Activated CD8-positive, alpha-beta T cell treated with anti-CD3 and anti-CD28 coated beads, Interleukin-2, amount 10 ng/mL, durations not matched to agents 7 days and 5 days (primary cell): ENCODE measurements at places on chromosomes 4 and X. TPM values are rescaled to one million over a fixed set of nuclear protein-coding genes. Genes with fewer than 3 reads are reported as not detected.

DNA sequence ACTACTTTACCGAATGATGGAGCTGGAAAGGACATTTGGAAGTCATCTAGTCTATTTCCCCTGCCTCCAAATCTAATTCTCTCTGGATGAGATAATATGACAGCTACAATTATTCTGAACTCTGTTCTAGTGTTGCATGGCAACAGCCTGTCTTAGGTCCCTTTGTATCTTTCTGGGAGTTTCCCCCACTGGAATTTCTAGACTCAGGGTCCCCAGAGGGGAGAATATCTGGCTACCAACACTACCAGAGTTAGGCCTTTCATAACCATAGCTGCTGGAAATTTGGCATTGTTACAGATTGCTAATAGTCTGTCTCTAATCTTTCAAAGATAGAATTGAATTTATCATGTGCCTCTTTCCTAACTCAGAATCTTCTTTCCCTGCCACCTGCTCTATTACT is 4.5 kb downstream of the MSN start:
- peaks cover 55% of the 10 kb centered on the region for H3K4me1 ChIP-seq
- H3K36me3 ChIP-seq, result peaks cover 77% of the 10 kb centered on the region
- H3K27ac ChIP-seq, result peak overlapping the region; percentile 75
- DNase-seq, result no peak

GRCh38 chr4:10671366-10671765 is 13.2 kb downstream of the CLNK start:
- H3K4me3 ChIP-seq, result peak overlapping the region; percentile 40
- peak overlapping the region; percentile 95 for H3K27ac ChIP-seq
- H3K27me3 ChIP-seq, result no peaks in the 10 kb centered on the region

DNA sequence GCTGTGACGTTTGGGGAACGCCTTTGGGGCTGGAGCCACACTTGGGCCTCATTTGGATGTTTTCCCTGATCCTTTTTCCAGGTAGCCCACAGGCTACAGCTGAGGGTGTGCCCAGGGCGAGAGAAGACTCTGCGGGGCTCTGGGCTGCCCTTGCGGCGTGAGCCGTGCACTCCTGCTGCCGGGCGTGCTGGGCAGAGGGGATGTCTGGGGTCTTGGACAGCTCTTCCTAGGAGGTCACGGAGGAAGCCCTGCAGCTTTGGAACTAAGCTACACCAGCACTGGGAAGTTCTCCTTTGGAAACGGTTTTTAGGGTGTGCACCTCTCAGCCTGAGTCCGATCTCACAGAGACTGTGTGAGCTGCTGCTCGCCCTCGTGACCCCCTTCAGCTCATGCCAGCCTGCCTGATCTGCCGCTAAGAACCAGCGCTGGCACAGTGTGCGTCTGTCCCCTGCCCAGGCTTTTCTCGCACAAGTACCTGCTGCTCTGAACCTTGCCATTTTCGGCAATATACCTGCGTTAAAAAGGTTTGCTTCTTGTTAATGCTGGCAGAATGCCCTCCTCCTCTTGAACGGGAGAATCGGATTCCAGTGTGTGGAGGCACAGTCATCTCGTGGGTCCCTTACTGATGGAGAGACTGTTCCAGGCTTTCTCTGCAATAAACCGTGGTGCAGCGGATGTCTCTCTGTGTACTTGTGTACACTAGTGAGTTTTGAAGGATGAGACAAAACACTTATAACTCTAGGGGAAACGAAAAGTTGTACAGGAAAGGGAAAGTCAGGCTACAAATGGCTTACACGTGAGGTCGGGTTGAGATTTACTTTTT is 14.3 kb downstream of the MSANTD1 start:
- no peak for DNase-seq
- no peak overlapping the region for H3K27ac ChIP-seq
- H3K36me3 ChIP-seq, result no peaks in the 10 kb centered on the region

DNA sequence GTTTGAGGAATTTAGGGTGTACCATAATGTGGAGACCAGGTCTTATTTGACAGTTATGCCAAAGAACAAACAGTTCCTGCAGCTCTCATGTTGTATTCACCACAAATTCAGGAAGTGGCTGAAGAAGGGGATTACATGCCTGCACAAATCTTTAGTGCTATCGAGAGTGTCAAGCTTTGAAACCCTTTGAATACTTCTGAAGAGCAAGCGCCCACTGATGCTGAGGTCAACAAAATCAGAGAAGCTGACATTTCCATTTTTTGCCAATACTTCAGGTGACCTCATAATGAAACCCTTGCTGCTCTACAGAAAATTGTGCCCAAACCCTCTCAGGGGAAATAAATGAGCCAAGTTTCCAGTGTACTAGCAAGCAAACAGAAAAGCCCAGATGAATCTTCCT is 28.4 kb downstream of the PAK3 start:
- no peak overlapping the region for H3K4me3 ChIP-seq
- no peaks in the 10 kb centered on the region for H3K27me3 ChIP-seq
- H3K4me1 ChIP-seq, result peaks cover 16% of the 10 kb centered on the region
- H3K27ac ChIP-seq, result no peak overlapping the region

DNA sequence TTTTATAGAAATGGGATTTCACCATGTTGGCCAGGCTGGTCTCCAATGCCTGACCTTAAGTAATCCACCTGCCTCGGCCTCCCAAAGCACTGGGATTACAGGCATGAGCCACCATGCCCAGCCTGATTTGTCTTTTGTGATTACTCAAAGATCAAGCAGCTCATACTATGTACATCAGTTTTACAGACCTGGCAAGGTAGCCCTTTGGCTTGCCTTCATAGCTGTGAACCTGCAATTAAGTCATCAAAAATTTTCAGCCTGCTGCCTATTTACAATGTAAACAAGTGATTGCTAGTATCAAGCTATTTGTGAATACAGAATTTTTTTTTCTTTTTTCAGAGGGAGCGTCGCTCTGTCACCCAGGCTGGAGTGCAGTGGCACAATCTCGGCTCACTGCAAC is 46.2 kb downstream of the GSX2 start:
- no peak overlapping the region for H3K4me3 ChIP-seq
- H3K27ac ChIP-seq, result no peak overlapping the region
- H3K4me1 ChIP-seq, result peaks cover 9% of the 10 kb centered on the region
- no peak for DNase-seq
- H3K27me3 ChIP-seq, result peaks cover 3% of the 10 kb centered on the region
- H3K36me3 ChIP-seq, result no peaks in the 10 kb centered on the region

- no peak overlapping the region for H3K27ac ChIP-seq
- no peak overlapping the region for H3K4me3 ChIP-seq
- H3K4me1 ChIP-seq, result no peaks in the 10 kb centered on the region
- H3K27me3 ChIP-seq, result no peaks in the 10 kb centered on the region
- no peaks in the 10 kb centered on the region for H3K36me3 ChIP-seq
These were observed 571.9 kb downstream of the SPOCK3 start for GRCh38 chr4:166662266-166662843.

DNA sequence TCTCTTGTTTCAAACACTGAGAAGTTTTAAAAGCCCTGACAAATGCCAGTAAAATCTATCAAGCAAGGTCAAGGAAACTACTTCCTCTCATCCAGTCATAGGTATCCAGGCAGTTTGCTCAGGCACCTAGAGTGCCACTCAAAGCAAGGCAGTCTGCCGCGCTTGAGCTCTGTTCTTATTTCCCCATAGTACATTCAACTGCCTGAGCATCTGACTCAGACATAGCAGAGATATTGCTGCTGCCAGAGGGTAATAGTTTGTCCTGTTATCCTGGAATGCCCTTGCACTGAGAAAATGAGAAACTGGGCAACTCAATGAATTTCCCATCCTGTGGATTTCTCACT is 16.1 kb upstream of the ATP8A1 start:
- peak overlapping the region; percentile 72 for H3K4me3 ChIP-seq
- H3K4me1 ChIP-seq, result peaks cover 61% of the 10 kb centered on the region
- H3K36me3 ChIP-seq, result peaks cover 28% of the 10 kb centered on the region
- no peaks in the 10 kb centered on the region for H3K27me3 ChIP-seq

Gene TLL1
- not detected for total RNA-seq

Gene MID1
- total RNA-seq, result 0.23 TPM

Gene CSAG2
- total RNA-seq, result not detected
